ENCODE measurements at places on chromosomes 7 and 10.

- no peak for DNase-seq
These were observed 204.9 kb upstream of the FRMD4A start for GRCh38 chr10:14535457-14536130.

GRCh38 chr10:86091216-86091615, 275.4 kb downstream of the GRID1 start:
- no peak for DNase-seq

DNA sequence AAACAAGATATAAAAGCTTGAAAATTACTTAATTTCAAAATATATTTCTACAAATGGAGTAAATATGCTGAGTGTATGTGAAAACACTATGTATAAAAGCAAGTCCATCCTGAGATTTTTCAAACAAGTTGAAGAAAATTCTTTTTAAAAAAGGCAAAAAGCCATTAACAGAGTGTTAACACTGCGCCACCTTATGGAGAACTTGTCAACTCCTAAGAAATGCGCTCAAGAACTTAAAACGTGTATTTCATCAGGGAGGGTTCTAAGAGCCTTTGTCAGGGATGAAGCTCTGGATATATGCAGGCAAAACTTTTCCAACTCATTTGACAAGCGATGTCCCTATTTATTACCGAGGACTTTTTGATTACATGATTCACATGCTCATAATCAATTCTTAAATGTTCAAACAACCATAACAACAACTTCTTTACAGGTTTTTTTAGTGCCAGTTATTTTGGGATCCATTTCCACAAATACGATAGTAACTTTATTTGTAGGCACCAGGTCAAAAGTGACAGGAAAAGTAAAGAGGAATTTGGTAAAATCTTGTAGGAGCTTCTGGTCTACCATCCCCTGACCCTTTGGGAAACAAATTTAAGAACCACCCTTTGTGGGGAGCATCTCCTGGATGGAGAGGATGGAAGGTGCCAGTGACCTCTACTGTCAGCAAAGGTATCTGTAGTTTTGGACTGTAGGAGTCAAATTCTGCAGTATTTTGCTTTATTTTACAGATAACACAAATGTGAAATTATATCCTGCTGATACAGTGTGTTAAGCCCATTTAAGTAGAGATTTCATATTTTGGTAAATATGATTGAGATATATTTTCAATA, 23.2 kb downstream of the CALCR start:
- no peak for DNase-seq

GRCh38 chr10:11595395-11595692, 16.1 kb downstream of the USP6NL start:
- no peak for DNase-seq

DNA sequence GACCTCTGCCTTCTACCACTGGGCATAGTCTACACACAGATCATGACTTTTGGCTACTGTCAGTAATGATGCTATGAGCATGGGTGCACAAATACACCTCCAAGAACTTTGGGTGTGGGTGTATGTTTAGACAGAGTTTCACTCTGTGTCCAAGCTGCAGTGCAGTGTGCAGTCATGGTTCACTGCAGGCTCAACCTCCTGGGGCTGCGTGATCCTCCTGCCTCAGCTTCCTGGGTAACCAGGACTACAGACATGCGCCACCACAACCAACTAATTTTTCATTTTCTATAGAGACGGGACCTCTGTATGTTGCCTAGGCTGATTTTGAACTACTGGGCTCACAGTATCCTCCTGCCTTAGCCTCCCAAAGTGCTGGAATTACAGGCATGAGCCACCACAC, 194.4 kb downstream of the NSUN6 start:
- no peak for DNase-seq

GRCh38 chr10:121054874-121055273, 203.7 kb downstream of the WDR11 start:
- DNase-seq, result no peak

DNA sequence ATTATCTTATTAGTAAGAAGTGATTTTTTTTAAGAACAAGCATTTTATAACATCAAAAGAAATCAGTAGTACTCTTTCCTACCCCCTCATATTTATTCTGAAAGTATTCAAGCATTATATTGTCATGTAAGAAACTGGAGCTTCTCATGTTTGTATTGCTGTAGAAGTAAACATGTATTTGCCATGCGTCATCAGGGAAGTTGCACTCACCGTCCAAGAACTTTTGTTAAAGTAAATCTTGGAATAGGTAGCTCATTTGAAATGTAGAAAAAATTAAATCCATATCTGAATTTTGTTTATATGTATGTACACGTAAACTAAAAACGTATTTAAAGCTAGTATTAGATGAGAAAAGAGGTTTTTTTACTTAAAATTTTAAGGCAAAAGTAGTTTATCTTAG, 96.8 kb downstream of the PTEN start:
- no peak for DNase-seq

DNA sequence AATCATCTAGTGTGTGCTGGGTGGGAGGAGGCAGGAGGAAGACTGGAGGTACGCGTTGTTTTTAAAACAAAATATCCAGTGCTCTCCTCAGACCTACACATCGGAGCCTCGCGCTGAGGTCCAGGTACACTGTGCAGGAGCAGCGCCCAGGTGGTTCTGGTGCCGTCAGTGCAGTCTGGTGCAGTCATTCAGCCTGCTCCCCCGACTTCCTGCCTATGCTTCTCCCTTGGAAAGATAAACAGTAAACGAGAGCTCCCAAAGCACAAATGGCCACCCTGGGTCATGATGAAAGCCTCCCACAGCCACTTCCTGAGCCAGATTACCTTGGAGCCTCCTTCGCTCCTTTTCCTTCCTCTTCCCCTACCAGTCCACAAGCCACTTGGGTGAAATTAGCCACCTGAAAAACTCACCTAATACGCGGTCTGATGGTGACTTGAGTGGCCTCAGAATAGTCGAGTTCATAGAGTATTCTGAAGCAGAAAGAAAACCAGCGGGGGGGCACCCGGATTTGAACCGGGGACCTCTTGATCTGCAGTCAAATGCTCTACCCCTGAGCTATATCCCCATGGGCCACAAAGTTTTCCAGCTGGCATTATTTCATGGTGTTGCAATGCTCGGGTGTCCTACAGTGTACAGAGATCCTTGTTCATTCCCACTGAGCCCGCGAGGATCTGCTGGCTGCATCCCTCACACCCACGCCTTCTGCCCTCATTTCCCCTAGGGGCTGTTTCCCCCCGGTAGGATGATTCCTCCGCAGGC, 82.5 kb downstream of the ZNF467 start:
- peak; percentile 80 for DNase-seq
